ENCODE measurements at places on chromosomes 16 and 17.

GRCh38 chr17:18370761-18371160, 6.8 kb upstream of the EVPLL start:
- no peak for DNase-seq

DNA sequence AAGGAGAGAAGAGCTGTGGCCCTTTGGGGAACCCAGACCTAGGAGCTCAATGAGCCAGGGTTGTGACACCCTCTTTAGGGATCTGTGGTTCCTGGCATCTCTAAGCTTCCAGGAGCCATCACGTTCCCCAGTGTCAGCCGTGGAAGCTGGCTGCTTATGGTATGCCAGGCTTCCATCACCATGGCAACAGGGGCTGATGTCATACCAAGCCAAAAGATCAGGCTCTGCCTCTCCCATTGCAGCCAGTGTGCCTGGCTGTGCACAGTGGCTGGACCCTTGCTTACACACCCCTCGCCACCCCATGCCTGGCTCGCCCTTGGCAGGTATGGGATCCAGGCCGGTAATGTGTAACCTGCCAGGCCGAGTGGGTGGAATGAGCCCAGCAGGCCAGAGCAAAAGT, 91.1 kb downstream of the SSH2 start:
- no peak for DNase-seq

DNA sequence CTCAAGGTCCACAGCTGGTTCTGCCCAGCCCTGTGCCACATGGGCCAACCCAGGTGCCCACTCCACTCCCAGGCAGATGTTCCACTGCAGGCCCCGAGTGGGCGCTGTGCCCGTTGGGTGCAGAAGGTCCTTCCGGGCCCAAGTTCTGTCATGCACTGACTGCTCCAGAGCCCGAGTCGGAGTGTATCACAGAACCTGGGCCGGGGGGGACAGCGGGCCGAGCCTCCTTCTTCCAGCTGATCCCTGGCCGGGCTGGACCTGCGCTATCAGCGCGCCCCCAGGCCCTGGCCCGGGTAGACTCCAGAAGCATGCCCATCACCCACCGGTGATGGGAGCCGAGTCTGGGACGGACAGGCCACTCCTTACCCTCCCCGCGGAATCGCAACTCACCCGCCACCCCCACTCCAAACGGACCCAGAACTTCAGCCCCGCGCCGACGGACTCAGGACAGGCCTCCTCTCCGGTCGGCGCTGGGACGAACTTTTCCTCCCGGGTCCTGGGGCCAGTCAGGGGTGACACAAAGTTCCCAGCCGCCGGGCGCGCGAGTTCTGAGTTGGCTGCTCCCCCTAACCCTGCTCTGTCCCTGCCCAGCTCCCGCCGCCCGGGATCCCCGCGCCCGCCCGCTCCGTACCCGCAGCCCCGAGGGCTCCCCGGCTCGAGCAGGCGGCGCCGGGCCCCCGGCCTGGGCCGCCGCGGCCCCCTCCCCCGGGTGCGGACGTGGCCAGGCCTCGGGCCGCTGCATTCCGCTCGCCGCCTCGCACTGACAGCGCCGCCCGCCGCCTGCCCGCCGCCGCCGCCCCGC, at the start of gene COPZ2:
COPZ2 (minus strand) TSS at position 762 of the 802 bp plus-strand sequence; CDS start at position 742, 20 bp downstream.
- peak; percentile 52 for DNase-seq

DNA sequence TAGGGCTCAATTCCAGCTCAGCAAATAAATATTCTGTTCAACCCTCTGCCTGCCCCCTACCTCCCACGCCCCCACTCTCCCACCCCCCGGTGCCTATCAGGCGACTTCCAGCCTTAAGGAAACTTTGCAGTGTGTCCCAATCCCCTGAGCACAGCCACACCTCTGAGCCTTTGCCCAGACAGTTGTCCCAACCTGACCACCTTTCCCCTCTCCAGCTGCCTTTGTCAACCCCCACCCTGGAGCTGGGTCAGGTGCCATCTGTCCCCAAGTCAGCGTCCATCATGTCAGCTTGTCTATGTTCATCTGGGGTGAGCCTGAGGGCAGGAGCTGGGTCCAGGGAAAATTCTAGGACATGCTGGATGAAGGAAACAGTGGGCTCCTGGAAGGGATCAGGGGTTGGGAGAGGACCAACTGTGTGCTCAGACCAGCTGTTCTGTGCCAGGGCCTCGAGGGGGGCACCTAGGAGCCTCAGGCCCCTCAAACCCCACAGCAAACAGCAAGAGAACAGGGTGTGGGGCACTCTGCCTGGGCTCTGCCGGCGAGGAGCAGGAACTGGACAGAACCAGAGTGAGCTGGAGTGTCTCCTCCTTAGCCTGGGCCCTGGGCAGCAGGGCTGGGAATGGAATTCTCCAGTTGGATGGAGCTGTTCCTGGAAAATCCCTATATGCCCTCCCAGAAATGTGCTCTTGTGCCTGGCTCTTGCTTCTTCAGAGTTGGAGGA, 17.8 kb downstream of the CDH16 start:
- DNase-seq, result no peak

- DNase-seq, result no peak
Measured at GRCh38 chr16:283033-283805, at the start of gene PDIA2. Gene PDIA2 (plus strand): TSS chr16:283164. CDS start chr16:283170, 6 bp downstream.

DNA sequence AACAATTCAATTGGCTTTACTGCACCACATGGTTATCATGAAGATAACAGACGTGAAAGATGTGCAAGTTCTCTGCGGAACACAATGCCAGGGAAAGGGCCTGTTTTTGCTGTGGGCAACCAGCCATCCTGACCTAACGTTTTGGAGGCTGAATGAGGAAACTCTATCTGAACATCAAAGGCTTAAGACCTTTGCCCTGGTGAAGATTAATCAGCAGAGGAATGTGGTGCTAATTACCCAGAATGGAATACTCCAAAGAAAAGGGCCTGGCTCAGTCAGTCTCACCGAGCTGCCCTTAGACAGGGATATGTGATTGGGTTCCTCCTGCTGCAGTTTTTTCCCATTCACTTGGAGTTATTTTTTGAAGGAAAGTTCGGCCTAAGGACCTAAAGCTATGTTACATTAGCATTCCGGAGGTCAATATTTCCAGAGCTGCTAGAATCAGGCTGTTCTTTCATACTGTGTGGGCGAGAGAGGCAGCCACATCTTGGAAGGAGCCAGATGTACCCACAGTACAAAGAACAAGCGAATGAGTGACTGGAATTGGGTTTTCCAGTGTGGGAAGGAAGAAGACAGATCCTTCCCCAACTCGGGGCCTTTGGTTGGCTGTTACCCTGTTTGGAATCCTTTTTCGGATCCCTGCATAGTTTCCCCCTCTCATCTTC, 15.5 kb downstream of the ASIC2 start:
- no peak for DNase-seq

DNA sequence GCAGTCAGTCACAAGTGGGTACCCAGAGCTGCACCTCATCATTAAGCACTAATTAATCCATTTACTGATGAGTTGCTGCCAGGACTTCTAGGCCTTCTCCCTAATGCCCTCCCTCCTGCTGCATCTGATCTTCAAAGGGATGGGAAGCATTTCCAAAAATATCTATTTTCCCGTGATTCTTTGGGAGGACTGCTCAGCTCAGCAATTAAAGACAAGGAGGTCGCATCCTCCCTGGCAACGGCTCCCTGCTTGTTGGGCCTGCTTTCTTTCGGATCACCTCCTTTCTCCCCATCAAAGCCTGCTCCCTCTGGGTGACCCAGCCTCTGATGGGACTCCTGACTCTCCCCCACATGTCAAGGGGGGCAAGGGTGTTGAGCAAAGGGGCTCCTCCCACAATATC, 26.0 kb upstream of the SPPL2C start:
- no peak for DNase-seq

DNA sequence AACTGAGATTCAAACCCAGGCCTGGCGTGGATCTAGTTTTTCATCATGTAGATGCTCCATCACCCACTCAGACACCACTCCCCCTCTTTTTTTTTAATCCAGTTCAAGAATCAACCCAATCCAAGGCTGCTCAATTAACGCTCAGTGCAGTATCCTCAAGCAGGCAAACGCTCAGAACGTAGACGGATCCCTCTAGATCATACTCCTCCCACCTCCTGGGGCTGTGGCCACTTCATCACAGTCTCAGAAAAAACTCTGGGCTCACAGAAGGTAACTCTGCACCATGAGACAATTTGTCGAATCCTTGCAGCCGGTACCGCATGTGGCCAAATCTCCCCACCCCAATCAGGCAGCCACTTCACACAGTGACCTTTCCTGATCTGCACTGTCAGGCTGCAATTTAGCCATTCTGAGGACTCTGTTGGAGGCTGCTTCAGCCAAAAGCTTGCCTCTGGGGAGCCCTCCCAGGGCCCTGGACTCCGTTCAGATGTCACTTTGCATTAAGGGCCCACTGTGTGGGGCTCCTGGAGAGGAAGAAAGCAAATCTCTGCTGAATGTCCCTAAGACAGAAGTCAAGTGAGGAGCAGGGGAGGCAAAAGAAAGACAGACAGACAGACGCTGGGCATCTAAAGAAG, 183.5 kb downstream of the XYLT1 start:
- no peak for DNase-seq

GRCh38 chr17:75684924-75685323, 17.8 kb downstream of the SAP30BP start:
- DNase-seq, result no peak

GRCh38 chr17:68598545-68598961, 2.6 kb downstream of the FAM20A start:
- no peak for DNase-seq

DNA sequence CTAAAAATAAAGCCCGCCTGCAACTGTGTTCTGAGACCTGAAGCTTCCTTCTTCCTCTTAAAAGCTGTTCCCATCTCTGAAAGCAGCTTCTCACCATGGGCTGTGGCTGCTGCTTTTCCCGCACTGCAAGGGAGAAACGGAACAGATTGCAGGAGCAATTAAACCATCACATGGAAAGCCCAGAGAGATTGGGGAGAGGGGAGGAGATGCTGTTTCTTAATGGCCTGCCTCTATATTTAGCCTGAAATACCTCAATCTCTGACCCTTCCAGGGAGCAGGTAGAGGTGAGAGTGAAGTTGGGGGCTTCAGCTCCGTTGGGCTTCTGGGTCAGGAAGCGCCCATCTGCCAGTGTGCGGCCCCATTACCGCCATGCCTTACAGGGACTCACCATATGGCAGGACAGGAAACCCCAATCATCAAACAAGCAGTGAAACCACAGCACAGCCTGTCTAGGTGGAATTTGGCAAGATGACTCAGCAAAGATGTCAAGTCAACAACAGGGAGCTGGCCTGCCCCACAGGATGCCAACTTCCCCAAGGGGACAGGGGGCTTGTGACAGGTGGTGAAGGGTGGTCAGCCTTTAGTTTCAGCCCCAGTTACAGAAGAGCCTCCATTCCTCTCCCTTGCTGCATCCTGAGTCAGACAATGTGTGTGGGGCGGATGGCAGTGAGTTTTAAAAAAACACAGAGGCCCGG, 286.6 kb upstream of the CCL2 start:
- DNase-seq, result no peak

DNA sequence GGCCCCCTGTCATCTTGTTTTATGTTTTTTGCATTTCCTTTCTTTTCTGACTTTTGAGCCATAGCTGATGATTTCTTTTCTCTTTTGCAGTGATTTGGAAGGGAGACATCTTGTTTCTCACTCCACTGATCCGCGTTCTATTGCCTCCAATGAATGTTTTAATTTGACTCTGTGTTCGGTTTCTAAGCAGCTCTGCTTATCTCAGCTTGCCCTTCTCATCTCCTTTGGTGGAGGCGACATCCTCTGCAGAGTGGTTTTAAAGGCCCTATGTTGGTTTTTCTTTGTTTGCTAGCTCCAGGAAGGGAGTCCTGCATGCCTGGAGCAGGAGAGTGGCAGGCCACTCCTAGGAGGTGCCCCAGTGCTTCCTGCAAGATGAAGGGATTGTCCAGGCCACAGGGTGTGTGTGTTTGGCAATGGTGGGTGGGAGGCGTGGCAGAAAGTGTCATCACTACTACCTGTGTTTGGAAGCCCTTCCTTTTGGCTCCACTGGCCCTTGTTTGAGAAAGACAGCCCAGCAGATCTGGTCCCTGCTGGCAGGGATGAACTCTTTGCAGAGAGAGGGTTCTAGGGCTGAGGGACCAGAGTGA, 13.6 kb downstream of the SMPD3 start:
- no peak for DNase-seq

GRCh38 chr17:3613124-3613523, 3.9 kb upstream of the TRPV1 start:
- no peak for DNase-seq

GRCh38 chr17:77742579-77742978, 215.9 kb upstream of the TNRC6C start:
- no peak for DNase-seq

- DNase-seq, result no peak
Measured at GRCh38 chr16:88927010-88927409, 50.0 kb downstream of the CBFA2T3 start.

GRCh38 chr16:88804552-88805339, 1.2 kb downstream of the CDT1 start:
- no peak for DNase-seq

- no peak for DNase-seq
Measured at GRCh38 chr16:87581857-87582215, 20.5 kb upstream of the JPH3 start.

DNA sequence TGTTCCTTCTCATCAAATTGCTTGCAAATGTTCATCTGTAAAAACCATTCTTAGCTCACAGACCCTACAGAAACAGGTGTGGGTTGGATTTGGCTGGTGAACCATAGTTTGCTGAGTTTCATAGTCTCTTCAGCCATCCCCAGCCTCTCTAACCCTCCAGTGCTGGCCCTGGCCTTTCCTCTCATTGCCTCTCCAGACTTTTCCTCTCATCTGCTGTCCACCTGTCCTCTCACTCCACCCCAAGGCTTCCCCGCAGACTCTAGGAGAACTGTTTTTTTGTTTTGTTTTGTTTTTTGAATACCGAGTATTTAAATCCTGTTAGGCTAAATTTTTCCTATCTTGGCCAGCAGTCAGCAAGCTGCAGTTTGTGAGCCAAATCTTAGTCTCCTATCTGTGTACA, 41.1 kb downstream of the MEOX1 start:
- DNase-seq, result no peak

GRCh38 chr16:81185416-81185815, 53.1 kb upstream of the BCO1 start:
- DNase-seq, result no peak

DNA sequence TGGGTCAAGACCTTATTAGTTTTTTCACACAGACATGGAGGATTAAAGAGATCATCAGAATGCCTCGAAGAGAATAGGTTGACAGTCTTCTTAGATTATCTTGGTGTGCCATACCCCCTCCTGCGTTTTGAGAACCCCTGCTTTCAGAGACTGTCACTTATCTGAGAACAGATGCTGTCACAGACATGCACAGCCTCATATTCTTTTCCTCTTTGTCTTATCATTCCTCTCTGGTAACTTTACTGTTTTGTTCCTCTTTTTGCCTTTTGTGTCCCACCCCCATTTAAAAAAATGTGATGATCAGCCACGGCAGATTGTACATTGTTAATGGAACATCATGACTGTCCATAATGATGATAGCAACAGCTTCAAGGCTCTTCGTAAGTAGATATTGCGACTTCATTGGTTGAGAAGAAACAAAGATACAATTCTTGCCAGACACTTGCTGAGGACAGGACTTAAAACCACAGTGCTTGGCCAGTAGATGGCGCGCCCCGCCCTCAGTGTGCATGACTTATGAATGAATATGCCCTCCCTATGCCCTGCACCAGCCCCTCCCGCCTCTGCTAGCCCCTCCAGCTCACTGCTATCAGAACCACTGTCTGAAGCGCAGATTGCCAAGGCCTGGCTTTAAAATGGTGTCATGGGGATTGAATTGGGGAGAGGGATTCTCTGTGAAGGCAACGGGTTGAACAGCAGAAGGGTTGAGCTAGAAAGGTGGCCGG, 2.6 kb upstream of the PITPNC1 start:
- DNase-seq, result peak; percentile 84

- DNase-seq, result no peak
Measured at GRCh38 chr16:7566360-7566759, 233.7 kb downstream of the RBFOX1 start.
